GM12878 (cell line): ENCODE measurements at places on chromosomes 5 and 9. TPM values are rescaled to one million over a fixed set of nuclear protein-coding genes. Genes with fewer than 3 reads are reported as not detected.

Gene ABL1
- total RNA-seq: 49.5 and 51.5 TPM in 2 replicates

Gene SLC46A2
- total RNA-seq: not detected in 2 replicates

DNA sequence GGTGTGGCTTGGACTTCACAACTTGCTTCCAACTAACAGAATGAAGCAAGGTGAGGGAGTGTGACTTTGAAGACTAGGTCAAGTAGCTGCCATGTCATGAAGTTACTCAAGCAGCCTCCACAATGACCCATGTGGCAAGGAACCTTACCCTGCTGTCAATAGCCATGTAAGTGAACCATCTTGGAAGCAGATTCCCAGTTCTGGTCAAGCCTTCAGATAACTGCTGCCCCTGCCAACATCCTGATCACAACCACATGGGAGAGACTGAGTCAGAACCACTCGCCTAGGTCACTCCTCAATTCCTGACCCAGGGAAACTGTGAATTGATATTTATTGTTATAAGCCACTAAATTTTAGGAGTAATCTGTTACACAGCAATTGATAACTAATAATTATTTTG, 10.9 kb downstream of the ZCCHC10 start:
- H3K4me1 ChIP-seq: no peaks in the 10 kb centered on the region
- no peaks in the 10 kb centered on the region for H3K27me3 ChIP-seq
- no peak overlapping the region for H3K27ac ChIP-seq
- no peak for DNase-seq

GRCh38 chr5:123129811-123130210, 40.8 kb downstream of the PRDM6 start:
- no peak for DNase-seq
- H3K27ac ChIP-seq: no peak overlapping the region
- H3K4me1 ChIP-seq: no peaks in the 10 kb centered on the region
- H3K36me3 ChIP-seq: no peaks in the 10 kb centered on the region

DNA sequence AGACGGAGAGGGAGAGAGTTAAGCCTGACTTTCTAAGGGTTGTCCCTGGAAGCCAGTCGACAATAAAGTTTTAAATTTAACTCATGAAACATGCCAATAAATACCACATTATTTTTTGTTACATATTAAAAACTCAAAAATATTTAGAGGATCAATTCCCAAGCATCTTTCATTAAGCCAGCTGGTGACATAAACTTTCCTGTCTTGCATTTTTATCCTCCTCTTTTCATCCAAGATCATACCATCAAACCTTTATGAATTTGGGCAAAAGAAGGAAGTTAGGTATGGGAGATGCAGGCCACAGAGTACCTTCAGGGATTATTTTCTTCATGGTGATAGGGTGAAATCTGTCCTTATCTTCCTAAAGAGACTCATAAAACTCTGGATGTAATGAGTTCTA, 178.3 kb upstream of the FBXL17 start:
- no peaks in the 10 kb centered on the region for H3K27me3 ChIP-seq
- H3K27ac ChIP-seq: no peak overlapping the region
- H3K36me3 ChIP-seq: no peaks in the 10 kb centered on the region
- no peak for DNase-seq

DNA sequence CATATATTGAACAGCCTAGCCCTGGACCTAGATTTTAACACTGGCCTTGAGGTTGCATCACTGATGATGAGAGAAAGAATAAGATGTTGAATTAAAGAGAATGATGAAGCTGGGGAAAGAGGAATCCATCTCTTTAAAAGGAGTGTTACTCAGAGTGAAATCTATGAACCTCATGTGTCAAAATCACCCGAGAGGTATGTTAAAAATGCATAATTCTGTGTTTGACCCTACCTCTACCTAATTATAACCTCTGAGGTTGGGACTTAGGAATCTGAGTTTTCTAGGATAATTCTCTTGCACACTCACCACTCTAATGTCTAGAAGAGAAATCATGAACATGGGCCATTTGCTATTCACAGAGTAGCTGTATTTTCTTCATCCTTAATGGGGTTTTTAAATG, 479.4 kb downstream of the ENC1 start:
- H3K27me3 ChIP-seq: no peaks in the 10 kb centered on the region
- H3K36me3 ChIP-seq: no peaks in the 10 kb centered on the region
- no peak for DNase-seq
- no peak overlapping the region for H3K4me3 ChIP-seq
- no peaks in the 10 kb centered on the region for H3K4me1 ChIP-seq
- H3K27ac ChIP-seq: no peak overlapping the region

- no peak for DNase-seq
- H3K4me1 ChIP-seq: no peaks in the 10 kb centered on the region
- no peak overlapping the region for H3K4me3 ChIP-seq
- no peaks in the 10 kb centered on the region for H3K27me3 ChIP-seq
Measured at GRCh38 chr5:164332349-164333196, 827.2 kb downstream of the MAT2B start.
